ENCODE measurements at places on chromosomes 2 and 18. TPM values are rescaled to one million over a fixed set of nuclear protein-coding genes. Genes with fewer than 3 reads are reported as not detected.

Gene RRM2
- 20.3 TPM for total RNA-seq

Gene CPO
- 1.6 TPM for total RNA-seq

Gene RTP5
- total RNA-seq, result not detected

Gene FBXO36
- 3.1 TPM for total RNA-seq

All from tongue (tissue), 3 donors.